ENCODE measurements at places on chromosomes 4 and X. TPM values are rescaled to one million over a fixed set of nuclear protein-coding genes. Genes with fewer than 3 reads are reported as not detected.

PCDH19 gene
- 0.09 TPM for polyA plus RNA-seq

HSD17B13 gene
- polyA plus RNA-seq, result 0.15 TPM

PLS3 gene
- 55.7 TPM for polyA plus RNA-seq

SHROOM2 gene
- 0.97 TPM for polyA plus RNA-seq

PCDH7 gene
- polyA plus RNA-seq, result not detected

NAP1L3 gene
- polyA plus RNA-seq, result 0.03 TPM

SEPSECS gene
- 9.4 TPM for polyA plus RNA-seq

NWD2 gene
- not detected for polyA plus RNA-seq

LPAR4 gene
- not detected for polyA plus RNA-seq

SSX2B gene
- not detected for polyA plus RNA-seq

P2RY10 gene
- not detected for polyA plus RNA-seq

GAB3 gene
- not detected for polyA plus RNA-seq

CFAP47 gene
- polyA plus RNA-seq, result not detected

EGF gene
- polyA plus RNA-seq, result 0.08 TPM

NRK gene
- not detected for polyA plus RNA-seq

AIFM1 gene
- 35.0 TPM for polyA plus RNA-seq

VCX3A gene
- 0.11 TPM for polyA plus RNA-seq

PABPC5 gene
- polyA plus RNA-seq, result not detected

CTAG2 gene
- not detected for polyA plus RNA-seq

CT45A6 gene
- not detected for polyA plus RNA-seq

TMSB15A gene
- polyA plus RNA-seq, result not detected

AKAP14 gene
- 0.20 TPM for polyA plus RNA-seq

XKRX gene
- not detected for polyA plus RNA-seq

ARHGAP24 gene
- 0.05 TPM for polyA plus RNA-seq

PPBP gene
- polyA plus RNA-seq, result not detected

PGK1 gene
- 1,274 TPM for polyA plus RNA-seq

CLTRN gene
- polyA plus RNA-seq, result 0.39 TPM
